ENCODE measurements at places on chromosomes 16 and 17.

- DNase-seq: no peak
Observed at GRCh38 chr17:49687878-49688491, 10.1 kb upstream of the SPOP start.

DNA sequence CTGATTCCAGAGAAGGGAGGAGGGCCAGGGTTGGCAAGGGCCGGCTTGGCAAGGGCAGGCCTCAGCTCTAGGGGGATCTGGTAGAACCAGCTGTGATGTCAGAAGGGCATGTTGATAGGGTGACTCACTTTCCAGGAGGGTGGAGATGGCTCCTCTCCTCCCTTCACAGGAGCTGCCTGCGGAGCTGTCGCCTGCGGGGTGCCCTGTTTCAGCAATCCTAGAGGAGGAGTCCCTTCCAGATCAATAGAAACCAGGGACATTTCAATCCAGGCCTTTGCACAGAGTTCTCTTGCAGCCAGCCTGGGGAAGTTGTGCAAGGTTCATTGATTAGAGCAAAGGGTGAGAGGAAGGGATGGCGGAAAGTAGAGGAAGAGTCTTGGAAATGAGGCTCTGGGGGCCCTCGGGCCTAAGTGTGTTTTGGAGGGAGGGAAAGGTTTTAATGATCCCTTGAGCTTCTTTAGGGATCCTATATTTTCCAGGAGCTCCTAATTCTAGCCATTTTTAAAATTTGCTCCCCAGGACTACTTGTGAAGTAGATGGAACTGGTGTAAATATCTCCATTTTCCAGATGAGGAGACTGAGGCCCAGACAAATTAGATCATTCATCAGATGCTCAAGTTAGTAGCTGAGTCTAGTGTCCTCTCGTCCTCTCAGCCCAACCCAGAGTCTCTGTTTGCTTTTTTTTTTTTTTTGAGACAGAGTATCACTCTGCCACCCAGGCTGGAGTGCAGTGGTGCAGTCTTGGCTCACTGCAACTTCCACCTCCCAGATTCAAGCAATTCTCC is 24.8 kb upstream of the CSNK2A2 start:
- DNase-seq: no peak

DNA sequence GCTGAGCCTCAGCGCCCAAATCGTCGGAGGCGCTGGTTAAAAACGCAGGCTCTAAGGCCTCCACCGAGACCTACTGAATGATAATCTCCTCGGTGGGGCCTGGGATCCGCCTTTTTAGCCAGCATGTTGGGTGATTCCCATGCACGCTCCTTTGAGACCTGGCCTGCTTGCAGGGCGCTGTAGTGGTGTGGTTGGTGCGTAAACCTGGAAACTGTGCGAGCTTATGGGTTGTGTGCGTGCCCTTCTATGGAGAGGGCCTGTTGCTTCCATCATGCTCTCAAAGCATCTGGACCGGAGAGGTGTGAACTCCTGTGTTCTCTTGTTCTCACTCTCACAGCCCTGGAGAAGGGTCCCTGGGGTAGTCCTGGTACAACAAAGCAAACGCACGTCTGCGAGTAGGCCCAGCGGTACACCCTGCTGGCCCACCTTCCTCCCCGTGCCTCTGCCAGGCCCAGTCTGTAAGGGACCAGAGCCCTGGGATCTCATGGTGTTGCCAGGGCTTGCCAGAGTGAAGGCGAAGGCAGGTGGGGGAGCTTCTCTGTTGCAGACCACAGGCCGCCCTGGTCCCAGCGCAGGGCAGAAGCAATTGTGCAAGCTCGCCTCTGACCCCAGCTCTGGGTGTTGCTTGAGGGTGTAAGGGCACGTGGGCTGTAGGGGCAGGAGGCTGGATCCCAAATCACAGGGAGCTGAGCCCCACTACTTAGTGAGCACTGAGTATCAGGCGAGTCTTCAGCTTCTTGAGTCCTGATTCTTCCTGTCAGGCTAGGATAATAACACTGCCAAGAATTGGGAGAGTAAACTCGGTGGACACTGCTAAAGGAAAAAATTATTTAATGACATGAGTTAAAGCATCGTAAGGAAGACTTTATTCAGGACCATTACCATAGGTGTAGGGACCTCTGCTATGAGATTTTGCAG is 879 bp upstream of the LRRC75A start:
- no peak for DNase-seq

DNA sequence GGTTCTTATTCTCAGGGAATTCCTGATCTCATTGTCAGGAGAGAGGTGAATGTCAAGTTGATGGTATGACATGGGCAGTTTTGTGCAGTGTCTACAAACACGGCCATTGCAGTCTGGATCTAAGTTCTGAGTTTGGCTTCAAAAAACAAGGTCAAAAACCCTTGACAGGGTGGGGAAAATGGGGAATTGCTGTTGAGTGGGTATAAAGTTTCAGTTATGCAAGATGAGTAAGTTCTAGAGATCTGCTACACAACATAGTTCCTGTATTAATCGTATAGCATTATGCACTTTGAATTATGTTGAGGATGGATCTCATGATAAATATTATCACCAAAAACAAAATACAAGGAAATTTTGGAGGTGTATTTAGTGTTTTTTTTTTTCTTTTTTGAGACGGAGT is 36.6 kb upstream of the CARMIL2 start:
- no peak for DNase-seq

Data from stimulated activated CD4-positive, alpha-beta T cell treated with anti-CD3 and anti-CD28 coated beads, Interleukin-4, amount 100 ng/mL, for 4 hours (primary cell).